ENCODE measurements at places on chromosomes 7 and 10.
A peak's percentile ranks its signal among the peaks of the same experiment; 100 is the strongest.

GRCh38 chr10:95121904-95122303 is 52.6 kb upstream of the CYP2C8 start:
- no peak for DNase-seq

- no peak for DNase-seq
Measured at GRCh38 chr7:84136809-84137208, 57.8 kb downstream of the SEMA3A start.

GRCh38 chr10:14554491-14555205 is 220.0 kb downstream of the FAM107B start:
- no peak for DNase-seq

GRCh38 chr7:14842523-14842922 is 60.0 kb downstream of the DGKB start:
- DNase-seq: no peak

GRCh38 chr7:138478499-138478908 is 18.4 kb downstream of the TRIM24 start:
- no peak for DNase-seq

DNA sequence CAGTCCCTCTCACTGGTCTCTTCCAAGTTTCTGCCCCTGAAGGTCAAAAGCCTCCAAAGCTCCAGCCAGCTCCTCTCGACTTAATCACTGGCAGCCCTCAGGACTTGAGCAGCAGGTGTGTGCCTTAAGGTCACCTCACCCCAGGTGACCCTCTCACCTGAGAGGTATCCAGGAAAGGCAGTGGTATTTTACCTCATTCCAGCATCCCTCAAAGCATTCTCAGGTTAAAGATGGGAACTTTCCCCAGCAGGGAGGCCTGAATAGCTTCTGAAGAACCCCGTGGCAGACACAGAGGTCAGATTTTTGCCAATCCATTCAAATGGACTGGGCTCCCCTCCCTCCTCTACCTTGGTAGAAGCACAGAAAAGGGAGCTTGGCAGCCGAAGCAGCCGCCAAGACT is 148.2 kb downstream of the GFRA1 start:
- no peak for DNase-seq

GRCh38 chr7:72793791-72794190 is 34.2 kb downstream of the TYW1B start:
- no peak for DNase-seq

DNA sequence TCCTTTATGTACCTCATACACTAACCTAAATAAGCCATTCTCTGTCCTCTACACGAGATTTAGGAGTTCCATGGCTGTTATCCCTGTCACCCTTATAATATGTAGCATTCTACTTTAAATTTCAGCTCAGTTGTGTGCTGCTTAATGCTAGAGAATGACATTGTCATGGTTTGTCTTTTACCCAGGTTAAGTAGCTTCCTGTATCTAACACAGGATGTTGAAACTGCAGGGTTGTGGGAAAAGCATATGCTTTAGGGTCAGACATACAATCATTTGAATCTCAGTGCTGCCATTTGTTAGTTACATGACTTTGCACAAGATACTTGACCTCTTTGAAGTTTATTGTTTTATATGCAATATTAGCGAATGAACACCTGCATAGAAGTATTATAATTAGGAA is 235.1 kb upstream of the CACNA2D1 start:
- DNase-seq: no peak

GRCh38 chr7:101867265-101867664 is 49.8 kb downstream of the CUX1 start:
- no peak for DNase-seq

DNA sequence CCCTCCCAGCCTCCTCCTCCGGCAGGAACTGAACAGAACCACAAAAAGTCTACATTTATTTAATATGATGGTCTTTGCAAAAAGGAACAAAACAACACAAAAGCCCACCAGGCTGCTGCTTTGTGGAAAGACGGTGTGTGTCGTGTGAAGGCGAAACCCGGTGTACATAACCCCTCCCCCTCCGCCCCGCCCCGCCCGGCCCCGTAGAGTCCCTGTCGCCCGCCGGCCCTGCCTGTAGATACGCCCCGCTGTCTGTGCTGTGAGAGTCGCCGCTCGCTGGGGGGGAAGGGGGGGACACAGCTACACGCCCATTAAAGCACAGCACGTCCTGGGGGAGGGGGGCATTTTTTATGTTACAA is 83.3 kb downstream of the PAX2 start:
- DNase-seq: peak; percentile 40

GRCh38 chr7:129343099-129343700 is 91.0 kb upstream of the STRIP2 start:
- DNase-seq: peak; percentile 34

DNA sequence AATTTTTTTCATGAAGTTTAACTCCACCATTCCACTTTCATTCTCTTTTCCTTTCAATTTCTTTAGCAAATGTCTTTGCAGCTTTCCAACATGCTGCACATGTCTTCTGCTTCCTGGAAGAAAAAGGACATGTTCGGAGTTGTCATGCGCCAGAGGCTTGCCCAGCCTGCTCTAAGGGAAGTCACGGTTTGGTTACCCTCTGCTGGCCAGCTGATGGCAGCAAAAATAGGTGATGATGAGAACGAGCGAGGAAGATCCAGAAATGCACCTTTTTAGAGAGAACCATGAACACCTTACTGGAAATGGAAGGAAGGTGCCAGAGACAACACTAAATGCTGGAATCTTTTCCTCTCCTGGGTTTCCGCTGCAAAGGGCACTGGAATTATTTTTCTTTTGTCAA is 4.9 kb upstream of the ZSCAN21 start:
- DNase-seq: no peak

- no peak for DNase-seq
Measured at GRCh38 chr10:317271-317769, 182.1 kb downstream of the ZMYND11 start.

- DNase-seq: no peak
Measured at GRCh38 chr7:124643311-124643811, 122.2 kb downstream of the GPR37 start.

GRCh38 chr7:19674266-19674960 is 34.4 kb downstream of the POLR1F start:
- no peak for DNase-seq

- no peak for DNase-seq
Measured at GRCh38 chr7:69610374-69611084, 12.3 kb downstream of the AUTS2 start.

- DNase-seq: no peak
Measured at GRCh38 chr10:98621630-98622029, 174.9 kb upstream of the HPS1 start.

GRCh38 chr7:3747467-3747866 is 446.4 kb downstream of the SDK1 start:
- DNase-seq: no peak

DNA sequence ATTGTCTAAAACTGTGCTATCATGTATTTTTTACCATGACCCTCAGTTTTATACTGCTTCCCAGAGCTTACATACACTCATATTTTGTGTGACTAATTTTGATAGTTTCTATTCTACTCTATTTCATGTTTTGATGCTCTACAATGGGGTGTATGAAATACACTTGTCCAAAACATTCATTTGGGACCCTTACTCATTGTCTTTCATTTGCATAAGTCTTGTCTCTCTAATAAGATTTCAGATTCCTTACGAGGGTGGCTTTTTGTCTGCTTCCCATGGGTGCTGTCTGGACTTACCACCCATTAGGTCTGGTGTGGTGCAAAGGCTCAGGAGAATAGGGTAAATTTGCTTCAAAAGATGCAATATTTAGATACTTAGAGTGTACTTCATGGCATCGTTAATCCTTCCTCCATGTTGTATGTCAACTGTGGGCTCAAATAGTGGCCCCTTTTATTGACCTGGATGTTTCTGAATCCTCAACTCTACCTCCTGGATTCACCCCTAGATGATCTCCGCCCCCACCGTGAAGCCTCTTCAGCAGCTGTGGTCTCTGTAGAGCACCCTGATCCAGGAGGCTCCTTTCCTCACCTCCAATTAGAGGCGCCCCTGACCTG is 3.6 kb upstream of the GIMAP5 start:
- DNase-seq: no peak

DNA sequence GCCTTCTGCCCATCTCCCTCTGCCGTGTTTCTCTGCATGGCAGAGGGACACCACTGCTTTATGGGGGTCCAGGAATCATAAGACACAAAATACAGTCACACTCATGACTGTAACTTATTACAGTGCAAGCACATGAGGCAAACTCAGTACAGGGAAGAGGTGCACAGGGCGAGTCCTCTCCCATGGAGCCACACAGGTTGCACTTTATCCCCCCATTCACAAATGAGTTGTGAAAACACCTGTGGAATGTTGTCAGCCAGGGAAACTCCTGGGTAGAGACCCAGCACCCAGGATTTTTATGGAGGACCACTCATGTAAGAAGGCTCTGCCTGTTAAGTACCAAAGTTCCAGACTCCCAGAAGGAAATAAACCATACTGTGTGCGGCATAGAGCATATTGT is 107.2 kb upstream of the GJD4 start:
- no peak for DNase-seq

- no peak for DNase-seq
Measured at GRCh38 chr10:130459011-130459410, 322.8 kb downstream of the GLRX3 start.

- peak; percentile 62 for DNase-seq
Measured at GRCh38 chr10:22345301-22346095, at the start of gene SPAG6. Gene SPAG6 (plus strand): TSS chr10:22345496. CDS start chr10:22345612, 116 bp downstream.

GRCh38 chr7:130393841-130394411 is 13.6 kb downstream of the CPA1 start:
- no peak for DNase-seq

- DNase-seq: no peak
Measured at GRCh38 chr10:59896191-59896590, 10.2 kb downstream of the CCDC6 start.

DNA sequence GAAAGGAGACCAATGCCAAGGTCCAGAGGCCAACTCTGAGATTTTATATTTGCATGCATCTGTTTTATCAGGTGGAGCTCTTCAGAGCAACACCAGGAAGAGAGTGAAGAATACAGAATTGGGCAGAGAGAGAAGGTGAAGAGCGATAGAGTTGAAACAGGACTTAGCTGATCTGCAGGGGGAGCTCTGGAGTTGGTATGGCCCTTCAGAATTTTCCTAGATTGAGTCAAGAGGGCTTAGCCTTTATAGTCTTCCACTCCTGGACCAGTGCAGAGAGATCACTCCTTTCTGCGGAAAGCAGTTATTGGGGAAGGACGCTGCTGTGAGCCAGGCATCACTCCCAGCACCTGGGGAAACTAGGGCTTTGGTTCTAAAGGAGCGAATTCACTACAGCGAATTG is 105.0 kb upstream of the DGKB start:
- no peak for DNase-seq

GRCh38 chr10:16941870-16942269 is 124.6 kb upstream of the RSU1 start:
- no peak for DNase-seq

DNA sequence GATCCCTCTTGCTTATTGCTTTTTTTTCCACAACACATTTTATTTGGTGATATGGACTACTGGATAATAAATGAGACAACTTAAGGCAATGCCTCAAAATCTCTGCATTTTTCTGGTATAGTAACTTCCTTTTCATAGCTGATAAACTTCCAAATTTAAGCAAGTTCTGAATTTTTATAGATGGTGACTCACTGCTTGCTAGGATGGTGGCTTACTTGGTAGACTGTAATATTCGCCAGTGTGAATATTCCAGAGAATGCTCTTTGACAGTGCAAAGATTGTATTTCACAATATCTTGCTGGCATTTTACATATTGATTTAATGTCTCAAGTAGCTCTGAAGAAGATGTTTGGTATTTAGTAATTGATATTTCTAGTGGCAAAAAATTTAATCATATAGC is 472.4 kb downstream of the TFEC start:
- no peak for DNase-seq

- no peak for DNase-seq
Measured at GRCh38 chr7:108328174-108328651, 128.0 kb downstream of the NRCAM start.

DNA sequence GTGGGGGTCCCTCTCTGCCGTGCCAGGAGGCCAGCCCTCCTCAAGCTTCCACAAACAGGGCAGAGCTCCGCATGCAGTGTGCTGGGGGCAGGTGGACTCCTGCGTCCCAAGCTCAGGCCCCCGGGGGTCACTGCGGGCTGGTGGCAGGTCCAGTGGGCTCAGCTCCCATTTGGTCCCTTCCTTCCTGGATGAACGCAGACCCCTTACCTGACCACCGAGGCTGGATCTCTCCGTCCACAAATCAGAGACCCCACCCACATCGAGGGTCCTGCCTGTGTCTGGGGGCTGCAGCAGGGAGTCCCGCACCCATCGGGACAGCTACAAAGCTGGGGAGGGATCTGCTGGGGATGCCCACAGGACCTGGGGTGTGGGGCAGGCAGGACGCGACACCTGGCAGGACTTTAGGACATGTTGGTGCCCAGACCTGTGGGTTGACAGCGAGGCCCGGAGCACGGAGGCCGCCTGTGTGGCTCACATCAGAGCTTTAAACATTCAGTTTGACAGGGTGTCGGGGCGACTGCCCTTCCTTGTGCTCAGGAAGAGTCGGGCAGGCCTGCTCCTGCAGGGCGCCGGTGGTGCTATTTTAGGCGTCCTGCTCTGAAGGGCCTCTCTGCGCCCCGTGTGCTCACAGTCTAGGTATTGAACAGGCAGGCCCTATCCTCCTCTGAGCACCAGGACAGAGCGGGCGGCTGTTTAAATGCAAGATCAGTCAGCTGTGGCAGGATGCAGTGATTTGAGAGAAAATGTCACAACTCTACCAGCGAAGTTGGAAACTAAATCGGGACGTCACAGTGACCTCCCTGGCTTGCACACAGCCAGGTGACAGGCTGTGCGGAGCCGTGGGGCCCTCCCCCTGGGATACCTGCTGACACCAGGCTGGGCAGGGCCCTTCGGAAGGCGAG is 15.9 kb upstream of the CFAP46 start:
- DNase-seq: no peak

DNA sequence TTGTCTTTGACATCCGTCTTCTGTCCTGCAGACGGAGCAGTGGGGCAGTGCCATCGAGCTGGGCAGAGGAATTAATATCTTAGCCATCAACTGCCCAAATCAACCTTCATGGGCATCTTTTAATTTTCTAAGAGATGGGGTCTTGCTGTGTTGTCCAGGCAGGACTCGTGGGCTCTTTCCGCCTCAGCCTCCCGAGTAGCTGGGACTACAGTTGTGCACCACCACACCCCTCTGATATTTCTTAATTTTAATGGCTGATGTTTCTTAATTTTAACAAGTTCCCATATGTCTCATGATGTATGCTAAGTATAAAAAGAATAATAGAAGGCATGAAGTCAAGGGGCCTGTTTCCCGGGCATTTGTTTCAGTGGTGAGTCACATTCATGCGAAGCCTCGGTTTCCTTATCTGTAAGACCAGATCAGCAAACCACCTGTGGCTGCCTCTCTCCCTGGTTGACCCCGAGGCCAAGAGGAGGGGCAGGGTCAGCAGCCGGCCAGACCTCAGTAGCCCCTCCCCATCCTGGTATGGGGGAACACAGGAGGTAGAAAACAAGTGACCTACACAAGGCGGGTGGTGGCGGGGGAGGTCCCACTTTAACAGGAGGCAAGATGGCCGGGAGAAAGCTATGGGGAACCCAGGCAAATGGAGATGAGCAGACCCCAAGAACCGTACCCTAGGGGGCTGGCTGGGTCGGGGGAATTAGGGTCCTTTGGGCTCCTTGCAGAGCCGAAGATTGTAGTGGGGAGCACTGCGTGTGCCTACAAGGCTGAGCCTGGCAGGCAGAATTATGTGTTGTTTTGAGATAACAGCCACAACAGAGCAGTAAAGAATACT is 85.5 kb downstream of the CUX1 start:
- no peak for DNase-seq

Data from frontal cortex (tissue), 4 donors.